ENCODE measurements at places on chromosomes 13 and 19.

DNA sequence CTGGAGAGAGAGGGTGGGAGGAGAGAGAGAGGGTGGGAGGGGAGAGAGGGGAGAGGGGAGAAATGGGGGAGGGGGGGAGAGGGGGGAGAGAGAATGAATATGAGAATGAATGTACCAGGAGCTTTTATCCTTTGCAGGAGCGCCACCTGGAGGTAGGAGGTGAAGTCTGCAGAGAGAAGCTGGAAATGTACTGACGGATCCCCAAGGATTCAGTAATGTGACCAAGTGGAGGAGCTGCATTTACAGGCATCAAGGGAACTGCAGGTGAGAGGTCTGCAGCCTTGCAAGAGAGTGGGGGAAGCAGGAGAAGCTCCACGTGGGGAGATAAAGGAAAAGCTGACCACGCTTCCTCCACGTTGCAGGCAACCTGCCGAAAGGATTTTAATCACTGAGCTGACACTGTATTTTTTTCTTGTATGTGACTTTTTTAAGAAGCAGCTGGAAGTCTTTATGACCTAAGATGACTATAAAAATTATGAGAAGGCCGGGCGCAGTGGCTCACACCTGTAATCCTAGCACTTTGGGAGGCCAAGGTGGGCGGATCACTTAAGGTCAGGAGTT is 33.7 kb downstream of the VSTM1 start:
- H3K27ac ChIP-seq: no peak overlapping the region
- peak; percentile 15 for DNase-seq
- H3K36me3 ChIP-seq: no peaks in the 10 kb centered on the region
- H3K27me3 ChIP-seq: no peaks in the 10 kb centered on the region

GRCh38 chr13:110883542-110883941 is 31.3 kb downstream of the ANKRD10 start:
- H3K4me1 ChIP-seq: no peaks in the 10 kb centered on the region
- no peak overlapping the region for H3K27ac ChIP-seq
- no peak for DNase-seq
- H3K27me3 ChIP-seq: no peaks in the 10 kb centered on the region

GRCh38 chr19:35513628-35514281 is at the start of gene DMKN:
Gene DMKN, minus strand, starts transcription at chr19:35513649. Its CDS starts 174 bp downstream, at chr19:35513475.
- no peak for DNase-seq
- H3K4me1 ChIP-seq: peaks cover 16% of the 10 kb centered on the region
- no peaks in the 10 kb centered on the region for H3K27me3 ChIP-seq
- H3K4me3 ChIP-seq: no peak within 1 kb of the TSS

DNA sequence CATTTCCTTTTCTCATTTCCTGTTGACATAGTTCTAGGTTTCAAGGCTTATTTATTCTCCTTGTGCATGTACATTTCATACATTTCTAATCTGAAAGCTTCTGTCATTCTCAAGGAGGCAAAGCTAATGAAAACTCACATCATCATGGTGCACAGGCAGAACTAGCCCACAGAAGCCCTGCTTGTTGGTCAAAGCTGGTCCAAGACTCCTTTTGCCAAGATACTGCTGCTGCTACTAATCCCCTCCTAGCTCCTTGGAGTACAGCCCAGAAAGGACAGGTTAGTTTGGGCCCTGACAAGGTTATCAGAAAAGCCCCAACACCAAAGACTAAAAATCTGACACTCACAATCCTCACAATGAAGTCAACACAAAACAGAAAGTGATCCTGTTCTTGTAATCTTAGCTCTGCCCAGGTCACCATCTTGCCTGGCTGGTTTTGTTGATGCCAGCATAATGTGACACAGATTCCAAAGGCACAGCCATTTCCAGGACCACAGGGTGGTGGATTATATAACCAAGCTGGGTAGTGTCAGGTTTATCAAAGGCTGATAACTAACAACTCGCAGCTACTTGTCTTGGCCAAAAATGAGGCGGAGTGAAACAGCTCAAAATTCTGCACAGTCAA is 417.4 kb downstream of the NDFIP2 start:
- no peaks in the 10 kb centered on the region for H3K4me1 ChIP-seq
- H3K36me3 ChIP-seq: no peaks in the 10 kb centered on the region
- H3K27ac ChIP-seq: no peak overlapping the region
- no peak for DNase-seq

GRCh38 chr13:75784003-75784402 is 147.9 kb downstream of the LMO7 start:
- H3K27me3 ChIP-seq: no peaks in the 10 kb centered on the region
- H3K27ac ChIP-seq: no peak overlapping the region
- DNase-seq: no peak
- no peaks in the 10 kb centered on the region for H3K36me3 ChIP-seq
- no peak overlapping the region for H3K4me3 ChIP-seq

GRCh38 chr19:47509973-47510372 is 4.9 kb downstream of the NAPA start:
- no peak for DNase-seq
- no peak overlapping the region for H3K27ac ChIP-seq
- H3K36me3 ChIP-seq: peaks cover 8% of the 10 kb centered on the region
- H3K4me3 ChIP-seq: no peak overlapping the region
- H3K27me3 ChIP-seq: no peaks in the 10 kb centered on the region

DNA sequence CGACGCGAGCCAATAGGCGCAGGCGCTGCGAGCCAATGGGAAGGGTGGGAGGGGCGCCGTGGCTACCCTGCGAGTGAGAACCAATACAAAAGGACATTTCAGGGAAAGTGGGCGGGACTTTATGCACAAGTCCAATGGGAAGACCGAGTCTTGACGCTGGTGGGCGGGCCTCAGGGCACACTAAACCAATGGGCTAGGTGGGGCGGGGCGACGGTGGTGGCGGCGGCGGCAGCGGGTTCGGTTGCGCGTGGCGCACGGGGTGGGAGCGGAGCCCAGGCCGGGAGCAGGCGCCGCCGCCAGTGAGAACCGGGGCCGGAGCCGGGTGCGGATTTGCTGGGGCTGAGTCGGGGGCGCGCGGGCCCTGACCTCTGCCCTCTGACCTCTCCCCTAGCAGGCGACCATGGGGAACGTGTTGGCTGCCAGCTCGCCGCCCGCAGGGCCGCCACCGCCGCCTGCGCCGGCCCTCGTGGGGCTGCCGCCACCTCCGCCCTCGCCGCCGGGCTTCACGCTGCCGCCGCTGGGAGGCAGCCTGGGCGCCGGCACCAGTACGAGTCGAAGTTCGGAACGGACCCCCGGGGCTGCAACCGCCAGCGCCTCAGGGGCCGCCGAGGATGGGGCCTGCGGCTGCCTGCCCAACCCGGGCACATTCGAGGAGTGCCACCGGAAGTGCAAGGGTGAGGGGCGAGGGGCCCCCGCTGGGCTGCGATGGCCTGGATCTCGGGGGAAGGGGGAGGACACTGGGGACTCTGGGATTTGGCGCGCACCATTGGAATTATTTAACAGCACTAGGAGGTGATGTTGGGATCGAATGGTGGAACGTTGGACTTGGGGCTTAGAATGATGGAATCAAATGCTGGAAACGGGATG is at the start of gene TOMM40:
Gene TOMM40 (plus strand): TSS at position 239 of the 867 bp plus-strand sequence. CDS start 162 bp downstream, at position 401.
- peak within 1 kb of the TSS; percentile 88 for H3K27ac ChIP-seq
- no peaks in the 10 kb centered on the region for H3K27me3 ChIP-seq
- peaks cover 31% of the 10 kb centered on the region for H3K36me3 ChIP-seq
- peak within 1 kb of the TSS; percentile 55 for H3K4me3 ChIP-seq
- peaks cover 15% of the 10 kb centered on the region for H3K4me1 ChIP-seq
- DNase-seq: no peak

GRCh38 chr19:50555450-50556281 is 12.6 kb downstream of the LRRC4B start:
- H3K27me3 ChIP-seq: peaks cover 28% of the 10 kb centered on the region
- peaks cover 11% of the 10 kb centered on the region for H3K4me1 ChIP-seq
- H3K27ac ChIP-seq: no peak overlapping the region
- peak overlapping the region; percentile 56 for H3K4me3 ChIP-seq
- H3K36me3 ChIP-seq: no peaks in the 10 kb centered on the region

GRCh38 chr19:1074544-1075283 is 7.7 kb downstream of the ARHGAP45 start:
- H3K4me1 ChIP-seq: peaks cover 78% of the 10 kb centered on the region
- peak; percentile 93 for DNase-seq
- peaks cover 60% of the 10 kb centered on the region for H3K36me3 ChIP-seq
- H3K27me3 ChIP-seq: no peaks in the 10 kb centered on the region
- peak overlapping the region; percentile 92 for H3K27ac ChIP-seq

DNA sequence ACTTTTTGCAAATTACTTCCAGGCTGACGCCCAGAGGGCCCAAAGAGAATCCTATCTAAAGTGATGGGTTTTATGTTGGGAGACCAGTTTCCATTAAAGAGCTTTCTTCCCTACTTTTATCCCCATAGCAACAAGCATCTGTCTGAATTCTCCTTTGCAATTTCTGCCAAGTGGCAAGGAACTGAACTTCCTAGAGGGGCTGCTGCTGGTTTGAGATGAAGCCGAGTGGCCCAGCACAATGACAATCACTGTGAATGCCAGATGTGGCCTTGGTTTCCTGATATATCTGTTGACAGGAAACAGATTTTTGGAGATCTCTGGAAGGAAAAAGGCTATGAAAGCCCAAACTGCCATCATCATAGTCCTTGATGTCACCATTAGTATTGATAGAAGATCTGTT is 198.6 kb downstream of the OXGR1 start:
- no peaks in the 10 kb centered on the region for H3K4me1 ChIP-seq
- DNase-seq: no peak
- H3K27me3 ChIP-seq: no peaks in the 10 kb centered on the region
- no peaks in the 10 kb centered on the region for H3K36me3 ChIP-seq
- H3K27ac ChIP-seq: no peak overlapping the region

DNA sequence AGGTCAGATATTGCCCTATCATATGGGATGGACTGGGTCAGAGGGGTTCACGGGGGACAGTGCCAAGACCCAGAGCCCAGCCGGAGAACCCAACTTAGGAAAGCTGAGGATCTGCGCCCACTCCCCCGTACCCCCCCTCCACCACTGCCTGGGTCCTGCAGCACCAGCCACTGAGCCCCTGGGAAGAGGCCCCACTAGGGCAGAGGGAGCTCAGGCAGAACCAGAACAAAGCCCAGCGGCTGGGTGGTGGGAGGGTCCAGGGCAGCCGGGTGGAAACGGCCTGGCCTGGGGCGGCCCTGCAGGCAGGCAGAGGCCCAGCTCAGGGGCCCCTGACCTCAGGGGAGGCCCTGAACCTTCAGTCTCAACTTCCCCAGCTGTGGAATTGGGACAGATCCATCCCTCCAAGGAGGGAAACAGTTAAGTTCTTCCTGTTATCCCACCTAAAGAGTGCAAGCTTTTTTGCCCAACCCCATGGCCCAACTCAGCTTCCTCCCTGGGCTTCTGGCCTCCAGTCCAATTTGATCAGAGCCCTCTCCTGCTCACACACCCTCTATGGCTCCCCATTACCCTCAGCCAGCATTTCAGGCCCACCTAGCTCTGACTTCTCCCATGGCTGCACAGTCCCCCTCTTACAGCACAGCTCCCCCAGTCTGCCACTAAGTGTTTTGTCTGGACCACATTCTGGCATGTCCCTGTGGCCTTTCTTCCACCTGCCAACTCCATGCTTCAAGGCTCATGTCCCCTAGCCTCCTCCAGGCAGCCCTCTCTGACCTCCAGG is 3.1 kb downstream of the NR2F6 start:
- no peak for DNase-seq
- H3K27me3 ChIP-seq: no peaks in the 10 kb centered on the region
- no peak overlapping the region for H3K4me3 ChIP-seq
- H3K36me3 ChIP-seq: no peaks in the 10 kb centered on the region
- peaks cover 9% of the 10 kb centered on the region for H3K4me1 ChIP-seq

GRCh38 chr13:51844862-51845573 is at the start of gene TMEM272:
Gene TMEM272, minus strand, starts transcription at chr13:51845177. Its CDS starts 6,647 bp downstream, at chr13:51838530.
- no peak within 1 kb of the TSS for H3K4me3 ChIP-seq
- H3K4me1 ChIP-seq: peaks cover 7% of the 10 kb centered on the region
- no peak within 1 kb of the TSS for H3K27ac ChIP-seq
- no peak for DNase-seq

DNA sequence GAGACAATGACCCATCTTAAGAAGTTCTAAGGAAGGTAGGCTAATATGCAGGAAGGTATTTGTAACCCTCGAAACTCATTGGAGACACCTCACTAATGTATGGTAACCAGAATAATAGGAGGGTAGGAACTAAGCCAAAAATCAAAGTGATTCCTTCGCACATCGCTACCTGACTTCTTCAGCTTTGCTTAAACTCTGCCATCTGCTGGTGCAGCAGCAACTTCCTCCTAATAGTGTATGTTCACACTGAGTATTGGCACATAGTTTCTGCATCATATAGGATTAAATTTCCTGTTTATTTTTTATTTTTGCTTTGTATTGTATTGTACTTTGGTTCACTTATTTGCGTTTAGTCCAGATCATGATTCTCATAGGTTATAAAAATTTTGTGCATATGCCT is 676.2 kb downstream of the GPC5 start:
- no peak overlapping the region for H3K4me3 ChIP-seq
- no peak for DNase-seq
- no peaks in the 10 kb centered on the region for H3K4me1 ChIP-seq
- H3K27ac ChIP-seq: no peak overlapping the region
- no peaks in the 10 kb centered on the region for H3K27me3 ChIP-seq
- H3K36me3 ChIP-seq: no peaks in the 10 kb centered on the region

Data from effector memory CD4-positive, alpha-beta T cell (primary cell).